CD4-positive, alpha-beta T cell treated with Interferon gamma for 1 hour (primary cell): ENCODE measurements at places on chromosomes 4 and X.

DNA sequence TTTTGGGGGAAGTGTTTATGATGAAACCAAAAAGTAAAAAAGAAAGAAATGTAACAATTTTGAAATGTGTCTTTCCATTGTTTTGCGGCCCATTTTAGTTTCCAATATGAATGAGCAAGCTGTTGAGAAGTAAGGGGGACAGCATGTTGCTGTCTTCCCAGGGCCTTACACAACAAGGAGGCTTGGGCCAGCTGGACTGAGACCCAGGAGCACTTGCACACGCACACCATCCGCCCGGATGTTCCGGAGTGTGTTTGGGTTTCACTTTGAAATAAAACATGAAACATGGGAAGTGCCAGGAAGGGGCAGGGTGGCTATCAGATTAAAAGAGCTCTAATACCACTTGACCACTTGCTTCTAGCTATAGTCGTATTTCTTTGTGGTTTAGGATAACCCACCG, 144.4 kb downstream of the NHS start:
- DNase-seq: no peak

DNA sequence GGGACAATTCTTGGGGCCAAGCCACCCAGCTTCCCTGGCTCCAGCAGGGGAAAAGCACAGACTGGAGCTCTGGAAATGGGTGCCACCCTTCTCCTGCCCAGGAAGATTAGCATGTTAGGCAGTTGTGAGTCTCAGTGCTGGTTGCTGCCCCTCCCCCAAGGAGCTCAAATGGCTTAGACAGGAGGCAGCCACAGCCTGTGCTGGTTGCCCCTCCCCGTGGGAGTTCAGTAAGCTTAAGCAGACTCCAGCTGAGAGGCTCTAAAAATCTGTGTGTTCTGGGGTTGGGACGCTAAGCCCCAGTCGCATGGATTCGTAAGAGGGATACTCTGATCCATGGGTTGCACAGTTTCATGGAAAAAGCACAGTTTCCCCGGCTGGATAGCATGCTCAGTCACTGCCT, 92.7 kb upstream of the NDST3 start:
- DNase-seq: no peak

- DNase-seq: no peak
Measured at GRCh38 chr4:179325181-179325580, 1882.9 kb upstream of the AGA start.

DNA sequence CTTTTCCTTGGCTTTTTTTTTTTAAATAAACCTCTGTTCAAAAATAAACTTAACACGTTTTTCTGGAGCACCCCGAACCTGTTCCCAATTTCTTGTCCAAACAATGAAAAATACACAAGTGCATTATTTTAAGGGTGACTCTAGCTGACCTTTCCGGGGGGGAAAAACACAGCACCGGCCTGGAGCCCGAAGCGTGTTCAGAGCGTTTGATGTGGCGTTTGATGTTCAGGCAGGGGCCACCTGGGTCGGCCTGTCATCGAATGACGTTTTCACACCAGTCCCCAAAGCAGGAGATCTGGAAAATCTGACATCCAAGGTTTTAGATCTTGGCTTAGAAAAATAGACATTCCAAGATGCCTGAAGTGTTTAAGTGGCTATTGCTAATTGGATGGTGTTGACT, 282.1 kb downstream of the SHOX start:
- DNase-seq: no peak

- no peak for DNase-seq
Measured at GRCh38 chr4:31783311-31783710, 1063.1 kb downstream of the PCDH7 start.

DNA sequence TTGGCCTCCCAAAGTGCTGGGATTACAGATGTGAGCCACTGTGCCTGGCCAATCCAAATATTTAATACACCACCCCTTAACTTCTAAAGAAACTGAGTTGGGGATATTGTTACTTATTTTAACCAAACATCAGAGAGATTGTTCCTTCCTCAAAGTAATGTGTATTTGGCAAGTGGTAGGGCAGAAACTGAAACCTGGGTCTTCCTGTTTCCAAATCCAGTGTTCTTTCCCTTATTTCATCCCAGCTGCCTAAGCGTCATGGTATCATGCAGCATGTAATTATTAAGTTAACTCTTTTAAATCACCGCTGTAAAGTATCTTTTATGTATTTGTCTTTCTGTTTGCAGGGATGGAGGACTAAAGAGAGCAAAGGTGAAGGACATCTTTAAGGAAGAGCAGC, 68.4 kb downstream of the GPAT3 start:
- no peak for DNase-seq
